Cardiac septum (tissue), 1 donor: ENCODE measurements at places on chromosomes 5 and 9. TPM values are rescaled to one million over a fixed set of nuclear protein-coding genes. Genes with fewer than 3 reads are reported as not detected.

GRCh38 chr9:89183146-89183545, 4.5 kb upstream of the SHC3 start:
- no peak for DNase-seq

DNA sequence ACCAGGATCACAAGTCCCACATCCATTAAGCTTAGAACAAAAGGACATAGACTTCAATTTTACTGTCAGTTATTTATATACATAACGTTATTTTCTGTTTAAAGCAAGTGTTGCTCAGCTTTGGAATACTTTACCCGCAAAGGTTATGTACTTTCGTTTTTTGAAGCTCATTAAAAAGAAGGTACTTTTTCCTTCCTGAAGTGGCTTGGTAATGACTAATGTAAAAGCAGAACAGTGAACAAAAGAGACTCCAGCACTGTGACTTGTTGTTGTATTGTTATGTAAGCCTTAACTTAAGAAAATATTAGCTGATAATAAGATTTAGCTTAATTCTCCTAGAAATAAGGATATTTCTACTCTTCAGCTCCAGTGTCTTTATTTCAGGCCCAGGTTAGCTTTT, 97.3 kb upstream of the SLCO6A1 start:
- no peak for DNase-seq

DNA sequence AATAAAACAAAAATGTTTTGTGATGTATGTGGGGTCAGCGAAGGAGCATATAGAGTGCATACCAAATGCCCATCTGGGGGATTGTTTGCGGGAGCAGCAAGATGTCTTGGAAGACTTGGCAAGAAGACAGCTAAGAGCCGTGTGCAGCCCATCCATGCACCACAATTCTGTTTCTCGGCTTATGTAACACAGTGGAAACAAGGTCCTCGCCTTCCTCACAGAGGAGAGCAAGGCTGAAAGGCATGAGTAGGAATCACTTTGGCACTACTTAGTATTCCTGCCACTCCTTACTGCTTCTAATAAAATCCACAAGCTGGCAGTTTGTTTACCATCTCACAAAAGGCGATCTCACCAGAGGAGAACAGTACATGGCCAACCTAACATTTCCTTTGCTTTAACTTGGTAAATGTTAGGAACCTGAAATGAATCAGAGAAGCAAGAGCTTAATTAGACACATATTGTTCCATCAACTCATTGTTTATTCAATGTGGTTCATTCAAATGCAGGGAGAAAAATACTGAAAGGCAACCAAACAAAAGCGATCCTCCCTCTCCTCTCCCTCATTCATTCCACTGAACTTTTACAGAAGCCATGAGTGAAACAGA, 648.1 kb downstream of the ACTL7B start:
- DNase-seq = no peak

- no peak for DNase-seq
Measured at GRCh38 chr9:12783767-12784460, 9.1 kb downstream of the LURAP1L start.

- DNase-seq = no peak
Measured at GRCh38 chr5:138853132-138853531, 22.0 kb downstream of the LRRTM2 start.

GRCh38 chr5:26942481-26942880, 95.9 kb downstream of the CDH9 start:
- DNase-seq = no peak

DNA sequence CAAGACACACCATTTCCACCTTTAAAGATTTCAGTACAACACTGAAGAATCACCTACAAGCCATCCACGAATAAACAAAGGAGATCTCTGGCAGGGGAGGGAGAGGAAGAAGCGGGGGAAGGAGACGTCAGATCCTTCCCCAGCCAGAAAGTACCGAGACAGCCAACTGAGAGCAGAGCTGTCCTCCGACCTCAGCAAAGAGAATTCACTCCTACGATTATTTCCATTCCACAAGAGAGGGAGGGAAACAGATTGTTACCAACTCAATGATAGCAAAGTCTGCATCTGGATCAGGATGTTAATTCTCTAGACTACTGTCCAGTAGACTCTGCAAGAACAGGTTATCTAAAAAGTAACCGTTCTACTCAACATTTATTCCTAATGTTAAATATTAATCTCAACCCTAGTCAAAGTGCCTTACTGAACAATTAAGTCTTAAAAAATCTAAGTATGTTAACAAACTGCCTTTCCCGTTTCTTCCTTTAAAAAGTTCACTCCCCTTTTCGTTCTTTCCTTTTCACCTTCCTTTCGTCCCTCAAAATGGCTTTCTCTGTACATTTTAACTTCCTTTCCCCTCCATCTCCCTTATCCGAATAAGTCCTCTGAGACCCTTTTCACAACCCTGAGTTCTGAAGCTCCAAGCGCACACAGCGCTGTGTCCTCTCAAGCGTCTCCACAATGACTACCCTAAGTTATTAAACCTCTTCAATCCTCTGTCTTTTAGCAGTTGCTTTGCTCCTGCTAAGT, 1.4 kb downstream of the CHD1 start:
- DNase-seq = no peak

DNA sequence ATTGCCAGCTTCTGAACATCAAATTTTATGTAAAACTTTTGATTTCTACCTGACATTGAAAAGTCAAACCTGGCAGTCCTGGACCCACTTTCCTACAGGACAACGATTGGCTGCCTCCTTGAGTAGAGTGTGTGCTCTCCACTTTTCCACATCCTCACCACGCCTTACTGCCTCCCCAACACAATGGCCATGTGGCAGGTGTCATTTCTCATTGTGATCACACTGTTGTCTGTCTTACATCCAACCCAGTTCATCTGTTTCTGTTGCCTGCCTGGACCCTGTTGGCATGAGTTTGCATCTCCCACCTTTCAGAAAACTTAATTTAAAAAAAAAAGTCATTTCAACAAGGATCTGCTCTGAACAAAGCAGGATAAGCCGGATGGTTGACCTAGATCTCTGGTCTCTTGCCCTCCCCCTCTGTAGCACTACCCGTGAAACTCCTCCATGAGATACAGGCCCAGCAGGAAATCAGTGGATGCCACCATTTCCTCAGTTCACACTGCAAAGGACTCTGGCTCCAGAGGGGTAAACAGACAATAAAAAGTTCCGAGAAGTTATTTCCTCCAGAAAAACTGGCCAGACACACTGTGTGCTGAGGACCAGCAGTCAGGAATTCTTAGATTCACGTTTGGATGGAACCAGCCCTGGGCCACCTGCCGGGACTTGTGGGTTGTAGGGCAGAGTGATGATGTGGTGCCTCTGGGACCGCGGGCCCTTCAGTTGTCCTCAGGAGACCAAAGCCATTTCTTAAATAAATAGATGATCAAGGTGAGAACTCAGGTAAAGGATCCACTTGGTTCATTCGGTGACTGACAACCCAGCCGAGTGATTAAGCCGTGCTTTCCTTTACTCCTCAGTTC, 48.6 kb downstream of the AMBP start:
- DNase-seq = no peak

GRCh38 chr9:33154371-33154770, 12.8 kb downstream of the B4GALT1 start:
- no peak for DNase-seq

DNA sequence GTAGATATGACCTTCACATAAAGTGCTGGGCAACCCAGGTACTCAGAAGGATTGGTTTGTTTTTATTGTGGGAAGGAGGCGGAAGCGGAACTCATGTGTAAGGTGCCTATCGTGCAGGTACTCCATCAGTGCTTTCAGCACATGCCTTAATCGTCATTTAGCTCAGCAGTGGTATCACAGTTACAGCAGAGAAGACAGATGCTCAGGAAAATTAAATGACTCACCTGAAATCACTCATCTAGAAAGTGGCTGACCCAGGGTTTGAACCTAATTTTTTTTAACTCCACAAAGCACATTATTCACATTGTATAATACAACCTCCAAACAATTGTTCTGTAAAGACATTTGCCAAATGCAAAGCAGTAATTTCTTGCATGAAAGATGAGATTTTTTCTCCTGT, 2.2 kb downstream of the C5orf46 start:
- no peak for DNase-seq

DNA sequence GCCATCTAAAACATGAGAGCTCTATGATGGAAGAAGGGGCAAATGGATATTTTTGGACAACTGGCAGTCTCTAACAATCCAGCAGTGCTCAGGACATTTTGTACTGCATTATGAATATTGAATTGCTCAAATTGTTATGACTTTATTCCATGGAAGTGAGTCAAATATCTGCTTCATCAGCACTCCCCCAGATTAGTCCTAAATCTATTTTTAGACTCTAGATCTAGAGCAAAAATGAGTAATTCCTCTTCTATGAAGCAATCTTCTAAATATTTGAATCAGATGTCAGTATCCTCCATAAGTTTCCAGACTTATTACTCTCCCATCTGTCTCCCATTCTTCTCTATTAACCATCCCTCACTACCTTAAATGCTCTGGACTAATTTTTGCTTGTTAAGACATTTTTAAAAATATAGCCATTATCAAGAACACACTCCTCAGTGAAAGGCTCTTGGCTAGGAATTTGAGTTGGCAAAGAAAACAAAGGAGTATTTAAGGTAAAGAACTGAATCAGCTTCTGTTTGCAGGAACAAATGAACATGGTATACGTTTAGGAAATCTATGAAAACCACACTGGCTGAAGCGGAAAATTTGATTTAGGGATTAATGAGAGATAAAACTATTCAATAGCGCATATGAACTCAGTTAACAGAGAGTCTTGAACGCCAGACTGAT, 300.9 kb downstream of the MCTP1 start:
- DNase-seq = no peak

- DNase-seq = no peak
Measured at GRCh38 chr9:85401998-85402397, 339.8 kb downstream of the AGTPBP1 start.

GRCh38 chr9:97577051-97577450, 56.1 kb downstream of the TSTD2 start:
- peak; percentile 56 for DNase-seq

GRCh38 chr5:68279984-68280383, 64.4 kb downstream of the PIK3R1 start:
- no peak for DNase-seq

DNA sequence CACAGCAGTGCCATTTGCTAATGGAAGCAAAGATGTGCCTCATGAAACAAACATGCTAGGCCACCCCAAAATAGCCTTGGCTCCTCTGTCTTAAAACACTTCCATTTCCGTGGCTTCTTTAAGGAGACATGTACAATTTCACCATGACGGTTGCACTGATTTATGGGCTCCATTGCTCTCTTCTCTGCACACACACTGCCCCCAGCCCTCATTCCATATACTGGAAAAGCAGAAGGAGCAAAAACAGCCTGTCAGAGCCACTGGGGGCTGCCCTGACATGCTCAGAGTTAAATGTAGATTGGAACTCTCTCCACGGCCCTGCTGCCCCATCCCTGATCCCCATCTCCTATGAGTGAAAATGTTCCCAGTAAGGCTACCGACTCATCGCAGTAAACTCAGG, 114.8 kb downstream of the ROR2 start:
- DNase-seq = no peak

GRCh38 chr9:129402371-129402739, 218.5 kb downstream of the C9orf50 start:
- no peak for DNase-seq

- DNase-seq = no peak
Measured at GRCh38 chr9:90970608-90971007, 169.0 kb downstream of the SYK start.

- no peak for DNase-seq
Measured at GRCh38 chr5:73606206-73606753, 19.7 kb upstream of the ARHGEF28 start.

DNA sequence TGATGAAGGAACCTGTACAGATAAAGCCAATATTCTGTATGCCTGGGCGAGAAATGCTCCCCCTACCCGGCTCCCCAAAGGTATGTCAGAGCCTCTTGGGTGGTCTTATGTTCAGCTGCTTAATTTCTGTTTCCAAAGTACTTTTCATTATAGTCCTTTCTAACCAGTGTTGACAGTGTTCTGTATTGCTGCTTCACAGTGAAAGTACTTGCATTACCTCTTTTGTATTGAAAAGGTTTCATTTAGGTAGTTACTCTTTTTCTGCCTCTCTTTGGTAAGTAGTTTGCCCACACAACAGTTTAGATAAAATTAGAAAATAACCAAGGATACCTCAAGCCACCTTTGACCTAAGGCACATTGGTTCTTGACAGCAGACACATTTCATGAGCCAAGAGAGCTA, 169.9 kb downstream of the PAM start:
- no peak for DNase-seq

GRCh38 chr5:131999441-132000240, 11.8 kb downstream of the ACSL6 start:
- DNase-seq = no peak

DNA sequence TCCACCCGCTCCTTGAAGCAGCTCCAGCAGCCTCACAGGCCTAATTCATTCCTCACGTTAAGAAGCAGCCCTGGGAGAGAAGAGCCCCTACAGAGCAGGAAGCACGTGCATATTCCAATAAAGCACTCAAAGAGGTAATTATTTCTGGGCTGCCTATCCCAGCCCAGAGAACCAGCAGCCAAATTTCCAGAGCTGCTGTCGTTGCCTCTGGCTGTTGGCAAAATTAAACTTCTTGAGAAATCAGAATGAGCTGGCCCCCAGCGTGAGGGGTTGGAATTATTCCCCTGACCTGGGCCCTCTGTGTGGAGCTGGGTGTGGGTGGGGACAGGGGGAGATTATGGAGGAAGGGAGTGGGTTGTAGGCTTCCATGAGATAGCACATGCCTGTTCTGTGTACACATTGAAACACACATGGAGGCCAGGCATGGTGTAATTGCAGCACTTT, 86.8 kb upstream of the HSPA9 start:
- DNase-seq = no peak

GRCh38 chr5:73917433-73917832, 291.4 kb downstream of the ARHGEF28 start:
- no peak for DNase-seq

DNA sequence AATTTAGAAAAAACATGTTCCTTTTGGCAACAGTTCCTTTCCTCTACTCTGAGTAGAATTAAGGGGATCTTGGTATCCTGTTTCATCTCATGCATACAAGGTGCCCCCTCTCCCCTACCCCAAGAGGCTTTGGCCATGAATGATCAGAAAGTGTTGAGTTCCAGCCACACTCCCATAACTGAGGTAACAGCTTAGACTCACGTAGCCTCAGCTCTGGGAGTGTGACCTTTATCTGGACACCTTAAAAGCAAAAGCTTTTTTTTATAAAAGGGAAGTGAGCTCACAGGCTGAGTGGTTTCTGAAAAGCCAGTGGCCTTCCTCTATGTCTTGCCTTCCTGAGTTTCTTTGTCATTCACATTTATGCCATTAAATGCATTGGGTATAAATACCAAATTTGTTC, 900 bp upstream of the HAVCR2 start:
- DNase-seq = no peak

- DNase-seq = no peak
Measured at GRCh38 chr5:74140409-74140808, 500.1 kb downstream of the ENC1 start.

- no peak for DNase-seq
Measured at GRCh38 chr5:173231996-173232498, 3.0 kb downstream of the NKX2-5 start.

CMYA5 gene
- total RNA-seq = 1,204 TPM

PCDHGA11 gene
- total RNA-seq = 9.6 TPM

GDNF gene
- total RNA-seq = 0.30 TPM

ARHGEF37 gene
- total RNA-seq = 15.8 TPM

MLLT3 gene
- total RNA-seq = 13.3 TPM

TLN1 gene
- 291 TPM for total RNA-seq

RASA1 gene
- total RNA-seq = 19.2 TPM

CA9 gene
- total RNA-seq = 0.48 TPM

SLC6A7 gene
- total RNA-seq = not detected

FGF10 gene
- total RNA-seq = 0.32 TPM

EIF4E1B gene
- total RNA-seq = not detected

PCDHB8 gene
- 2.3 TPM for total RNA-seq

CDK7 gene
- 13.3 TPM for total RNA-seq

ZBTB34 gene
- 5.7 TPM for total RNA-seq

SOHLH1 gene
- not detected for total RNA-seq

WWC1 gene
- 0.51 TPM for total RNA-seq
